Kidney (tissue), 22 donors: ENCODE measurements at places on chromosomes 6 and 20.

- DNase-seq = no peak
Observed at GRCh38 chr6:46733341-46733801, 1.8 kb downstream of the PLA2G7 start.

DNA sequence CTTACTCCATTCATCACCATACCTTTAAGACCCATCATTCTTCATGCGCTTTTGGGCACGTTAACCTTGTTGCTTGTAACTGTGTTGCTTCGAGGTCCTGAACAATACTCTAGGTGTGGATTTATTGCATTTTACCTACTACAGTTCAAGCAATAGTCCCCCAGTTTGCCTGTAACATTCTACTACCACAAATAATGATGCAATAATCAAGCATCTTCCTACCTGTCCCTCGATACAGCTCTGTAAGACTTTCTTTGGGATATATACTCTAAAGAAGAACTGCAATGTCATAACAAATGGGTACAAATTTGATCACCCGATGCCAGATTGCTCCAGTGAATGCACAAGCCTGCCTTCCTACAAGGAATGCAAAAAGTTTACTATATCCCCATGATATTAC is 1342.6 kb upstream of the GJE1 start:
- no peak for DNase-seq

- DNase-seq = no peak
Observed at GRCh38 chr20:33694639-33695012, 8.4 kb upstream of the E2F1 start.

- DNase-seq = peak; percentile 67
Observed at GRCh38 chr6:722077-722524, 29.2 kb upstream of the EXOC2 start.

DNA sequence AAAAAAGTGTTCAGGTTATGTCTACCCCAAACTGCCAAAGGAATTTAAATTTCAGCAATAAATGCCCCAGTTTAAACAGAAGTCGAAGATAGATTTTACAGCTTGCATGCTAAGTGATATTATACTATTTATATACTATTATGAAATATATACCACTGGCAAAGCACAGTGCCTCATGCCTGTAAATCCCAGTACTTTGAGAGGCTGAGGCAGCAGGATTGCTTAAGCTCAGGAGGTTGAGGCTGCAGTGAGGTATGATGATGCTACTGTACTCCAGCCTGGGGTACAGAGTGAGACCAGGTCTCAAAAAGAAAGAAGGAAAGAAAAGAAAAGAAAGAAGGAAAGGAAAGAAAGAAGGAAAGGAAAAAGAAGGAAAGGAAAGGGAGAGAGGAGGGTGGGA is 102.1 kb downstream of the MTFR2 start:
- DNase-seq = no peak

GRCh38 chr6:133707456-133707855 is 181.5 kb upstream of the TCF21 start:
- no peak for DNase-seq

GRCh38 chr20:10536531-10536930 is 101.4 kb downstream of the SLX4IP start:
- DNase-seq = no peak
